Umbilical cord (tissue), 2 donors: ENCODE measurements at places on chromosomes 12 and 14. TPM values are rescaled to one million over a fixed set of nuclear protein-coding genes. Genes with fewer than 3 reads are reported as not detected.

GRCh38 chr14:85301506-85301905 is 228.4 kb upstream of the FLRT2 start:
- DNase-seq: no peak

Gene COPZ1
- total RNA-seq: 91.0 TPM

- peak; percentile 38 for DNase-seq
These were observed 21.9 kb upstream of the CLMN start for GRCh38 chr14:95341564-95341963.

DNA sequence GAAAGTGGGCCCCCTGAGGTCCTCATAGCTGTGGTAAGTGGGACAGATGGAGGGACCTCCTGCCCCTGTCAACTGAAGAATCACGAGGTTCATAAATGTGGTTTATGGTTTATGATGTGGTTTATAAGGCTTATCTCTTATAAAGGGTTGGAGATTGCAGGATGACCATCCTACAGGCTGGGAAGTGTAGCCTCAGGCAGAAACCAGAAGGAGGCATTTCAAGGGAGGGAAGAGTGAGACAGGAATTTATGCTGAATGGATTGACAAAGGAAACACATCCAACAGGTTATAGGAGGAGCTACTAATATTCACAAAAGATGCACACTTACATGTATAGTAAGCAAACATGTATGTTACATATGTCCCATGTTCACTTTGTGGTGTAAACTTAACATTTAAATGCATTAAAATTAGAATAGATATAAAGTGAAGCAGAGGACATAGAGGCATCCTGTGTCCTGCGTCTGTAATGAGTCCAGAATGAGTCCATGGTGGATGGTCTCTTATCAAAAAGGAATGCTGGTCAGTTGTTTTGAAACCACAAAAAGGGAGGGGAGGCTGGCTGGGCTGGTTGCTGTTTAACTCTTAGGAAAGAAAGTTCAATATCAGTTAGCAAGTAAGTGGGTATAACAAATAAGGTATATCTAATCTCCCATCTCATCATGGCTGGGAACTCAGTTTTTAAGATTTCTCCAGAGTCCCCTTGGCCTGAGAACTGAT is 149.0 kb upstream of the RMST start:
- no peak for DNase-seq

DNA sequence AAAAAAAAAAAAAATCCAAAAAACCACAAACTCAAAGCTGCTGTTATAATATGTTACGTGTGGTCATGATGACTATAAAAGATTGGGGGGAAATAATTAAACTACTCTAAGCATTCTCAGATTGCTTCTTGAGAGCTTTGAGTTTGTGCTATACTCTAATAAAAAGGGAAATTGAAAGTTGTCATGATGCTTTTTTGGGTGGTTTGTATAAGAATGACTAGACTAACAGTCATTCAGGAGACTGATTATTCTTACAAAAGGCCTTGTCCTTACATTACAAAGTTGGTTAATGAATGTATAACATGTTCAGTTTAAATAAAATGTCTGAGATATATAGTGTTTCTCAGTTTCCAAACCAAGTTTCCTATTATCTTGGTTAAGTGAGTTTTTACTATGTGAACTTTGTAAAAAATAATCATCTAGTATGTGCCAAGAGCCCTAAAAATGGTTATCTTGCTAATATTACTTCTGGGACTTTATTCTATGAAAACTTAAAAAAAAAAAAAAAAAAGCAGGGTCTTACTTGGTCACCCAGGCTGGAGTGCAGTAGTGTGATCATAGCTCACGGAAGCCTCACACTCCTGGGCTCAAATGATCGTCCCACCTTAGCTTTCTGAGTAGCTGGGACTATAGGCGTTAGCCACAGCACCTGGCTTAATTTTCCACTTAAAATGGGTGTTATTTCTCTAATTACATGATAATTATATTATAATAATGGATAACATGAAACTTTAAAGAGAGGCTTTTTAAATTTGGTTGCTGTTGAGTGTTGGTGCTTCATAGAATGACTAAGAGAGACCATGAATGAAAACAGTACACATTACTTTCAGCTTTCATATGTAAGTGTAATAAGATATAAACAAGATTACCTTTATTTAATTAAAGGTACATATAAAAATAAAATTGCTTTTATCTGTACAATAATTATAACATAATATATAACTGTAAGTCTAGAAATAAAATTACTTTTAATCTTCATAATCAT is 459.6 kb upstream of the RGS6 start:
- DNase-seq: no peak

Gene FIGNL2
- 0.48 TPM for total RNA-seq

DNA sequence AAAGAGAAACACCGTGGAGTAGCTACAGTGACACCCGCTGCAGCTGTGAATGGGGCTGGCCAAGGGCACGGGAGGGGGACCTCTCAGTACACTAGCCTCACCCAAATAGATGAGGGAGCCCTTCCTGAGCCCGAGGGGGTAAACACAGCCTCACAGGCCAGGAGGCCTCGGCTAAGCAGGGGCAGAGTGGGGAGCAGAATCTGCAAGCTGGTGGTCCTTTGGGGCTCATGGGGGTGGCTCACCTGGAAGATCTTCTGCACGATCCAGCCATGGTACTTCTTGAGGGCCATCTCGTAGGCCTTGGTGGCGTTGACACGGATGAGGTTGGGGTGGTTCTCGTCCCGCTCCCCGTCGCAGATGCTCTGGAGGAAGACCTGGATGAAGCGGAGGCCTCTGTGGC is 22.2 kb upstream of the TRPV4 start:
- DNase-seq: no peak

- DNase-seq: peak; percentile 89
These were observed 97.9 kb downstream of the RFLNA start for GRCh38 chr12:124392667-124393413.

- DNase-seq: no peak
These were observed 600.5 kb downstream of the RERGL start for GRCh38 chr12:17489452-17489851.

Gene MFAP5
- 53.0 TPM for total RNA-seq

Gene SRRM4
- 0.96 TPM for total RNA-seq

Gene DBX2
- 6.3 TPM for total RNA-seq

Gene SLCO1B1
- total RNA-seq: not detected

DNA sequence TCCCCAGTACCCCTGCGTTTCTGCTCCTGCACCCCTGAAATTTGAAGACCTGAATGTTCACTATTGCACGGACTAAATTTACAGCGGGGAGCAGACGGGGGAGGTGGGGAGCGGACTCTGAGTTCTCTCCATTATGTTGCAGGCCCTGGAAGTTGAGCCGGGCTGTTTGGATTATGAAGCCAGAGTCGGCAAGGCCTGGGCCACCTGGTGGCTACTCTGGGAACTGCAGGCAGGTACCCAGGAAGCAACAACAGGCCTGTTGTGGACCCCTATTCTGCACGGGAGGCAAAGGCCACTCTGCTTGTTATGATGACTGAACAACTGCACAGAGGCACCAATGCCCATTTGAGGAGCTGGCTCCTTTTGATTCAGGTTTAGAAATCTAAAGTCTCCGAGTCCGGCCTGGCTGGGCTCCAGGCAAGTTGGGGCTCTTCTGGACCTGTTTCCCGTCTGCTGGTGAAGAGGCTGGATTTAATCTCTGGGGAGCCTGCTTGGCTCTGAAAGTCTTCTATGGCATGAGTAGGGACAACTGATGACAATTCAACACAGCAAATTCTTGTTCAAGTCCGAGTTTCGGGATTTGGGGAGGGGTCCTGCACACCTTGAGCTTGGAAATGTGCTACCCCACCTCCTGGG is 34.1 kb upstream of the FAM181A start:
- DNase-seq: peak; percentile 77

DNA sequence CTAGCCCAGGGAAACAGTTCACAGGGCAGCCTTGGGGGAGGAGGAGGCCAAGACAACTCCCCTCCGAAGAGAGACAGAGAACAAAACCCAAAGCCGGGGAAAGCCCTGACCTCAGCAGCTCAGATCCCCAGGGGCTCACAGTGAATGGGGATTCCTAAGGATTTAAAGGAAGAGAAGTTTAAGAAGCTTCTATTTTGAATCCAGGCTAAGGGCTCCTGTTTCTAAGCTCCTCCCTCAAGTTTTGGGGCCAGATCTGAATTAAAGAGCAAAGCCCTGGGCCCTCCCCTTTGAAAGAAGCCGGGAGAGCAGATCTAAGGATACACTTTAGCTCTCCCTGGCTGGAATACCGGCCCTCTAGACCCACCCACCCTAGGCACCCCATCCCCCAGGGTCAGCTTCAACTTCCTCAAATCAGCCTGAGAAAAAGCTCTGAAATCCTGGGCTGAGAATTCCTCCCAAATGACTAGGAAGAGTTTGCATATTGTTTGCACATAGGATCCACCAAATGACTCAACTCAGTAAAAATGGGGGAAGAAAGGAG is 3.9 kb downstream of the KDM2B start:
- peak; percentile 89 for DNase-seq

GRCh38 chr14:39860596-39861228 is 428.5 kb upstream of the FBXO33 start:
- DNase-seq: peak; percentile 50

DNA sequence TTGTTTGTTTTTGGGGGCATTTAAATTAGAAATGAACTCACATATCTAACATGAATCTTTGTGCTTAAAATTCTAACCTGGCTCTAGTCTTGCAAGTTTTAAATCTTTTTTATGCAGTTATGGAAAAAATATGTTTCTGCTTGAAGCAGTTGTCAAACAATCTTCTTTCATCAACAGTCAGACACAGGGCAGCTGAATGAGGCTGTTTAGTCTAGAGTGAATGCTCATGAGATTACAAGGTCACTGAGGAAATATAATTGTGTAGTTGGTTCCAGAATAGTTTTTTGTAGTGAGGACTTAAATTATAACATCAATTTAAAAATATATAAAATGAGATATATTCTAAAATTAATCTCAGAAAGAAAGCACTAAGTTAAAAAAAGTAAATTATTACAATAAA is 76.5 kb downstream of the TRMT5 start:
- DNase-seq: no peak

Gene SLC38A2
- 535 TPM for total RNA-seq

GRCh38 chr12:31518680-31519227 is 72.2 kb downstream of the DENND5B start:
- DNase-seq: peak; percentile 91

Gene FAIM2
- total RNA-seq: 10.4 TPM

DNA sequence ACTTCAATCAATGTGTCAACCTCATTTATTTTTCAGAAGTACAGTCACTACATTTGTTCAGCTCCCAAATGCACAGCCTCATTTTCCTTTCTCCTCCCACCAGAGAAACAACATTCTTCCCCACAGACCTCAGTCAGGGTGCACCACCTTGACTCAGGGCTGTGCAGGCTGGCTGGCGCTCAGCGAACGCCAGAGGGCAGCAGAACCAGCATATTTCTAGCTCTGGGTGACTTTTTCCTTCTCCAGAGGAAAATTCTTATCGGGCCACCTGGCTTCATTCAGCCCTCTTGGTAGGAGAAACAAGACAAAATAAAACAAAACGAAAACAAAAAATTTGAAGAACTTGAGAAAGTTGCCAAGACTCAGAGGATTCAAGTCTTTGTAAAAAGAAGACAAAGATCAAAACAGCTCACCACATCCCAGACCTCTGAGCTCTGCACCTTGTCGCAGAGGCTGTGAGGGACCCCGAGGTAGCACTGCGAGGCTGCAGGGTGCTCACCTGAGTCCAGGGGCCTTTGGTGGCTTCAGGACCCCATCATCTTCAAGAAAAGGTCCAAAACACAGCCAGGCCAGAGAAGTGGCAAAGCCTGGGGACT is 33.7 kb downstream of the PAH start:
- DNase-seq: peak; percentile 64

Gene KRT3
- total RNA-seq: not detected

Gene USP44
- 3.9 TPM for total RNA-seq

DNA sequence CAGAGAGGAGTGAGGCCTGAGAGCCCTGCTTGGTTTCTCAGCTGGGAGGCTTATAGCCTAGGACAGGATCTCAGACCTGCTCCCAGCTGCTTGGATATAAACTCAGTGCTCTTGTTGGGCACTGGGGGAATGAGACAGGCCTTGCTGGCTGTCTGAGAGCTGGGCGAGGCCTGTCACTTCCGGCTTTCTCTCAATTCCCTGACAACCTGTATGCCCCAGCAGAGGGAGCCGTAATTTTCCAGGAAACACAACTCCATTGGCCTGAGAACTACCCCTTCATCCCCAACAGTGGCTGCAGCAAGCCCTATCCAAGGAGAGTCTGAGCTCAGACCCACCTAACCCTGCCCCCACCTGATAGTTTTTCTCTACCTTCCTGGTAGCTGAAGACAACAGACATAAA is 258.3 kb upstream of the STXBP6 start:
- no peak for DNase-seq

DNA sequence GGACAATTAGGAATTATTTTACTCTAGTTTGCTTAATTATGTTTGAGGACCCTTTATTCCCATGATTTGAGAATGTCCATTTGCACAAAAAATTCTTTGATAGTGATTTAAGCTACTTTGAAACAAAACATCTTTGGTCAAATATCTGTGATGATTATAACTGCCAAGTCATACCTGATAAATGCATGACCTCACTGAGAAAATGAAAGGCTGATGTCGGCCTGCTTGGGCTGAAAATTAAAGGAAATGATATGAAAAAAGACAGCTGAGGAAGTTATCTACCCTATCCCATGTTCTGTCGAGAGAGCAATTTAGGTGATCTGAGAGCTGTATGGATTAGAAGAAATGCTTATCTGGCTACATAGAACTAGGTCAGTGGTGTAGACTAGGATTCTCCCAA is 43.6 kb downstream of the ATL1 start:
- DNase-seq: no peak

Gene FOXN4
- total RNA-seq: 1.9 TPM

GRCh38 chr12:51950682-51951198 is 759 bp upstream of the ACVR1B start:
- DNase-seq: no peak

DNA sequence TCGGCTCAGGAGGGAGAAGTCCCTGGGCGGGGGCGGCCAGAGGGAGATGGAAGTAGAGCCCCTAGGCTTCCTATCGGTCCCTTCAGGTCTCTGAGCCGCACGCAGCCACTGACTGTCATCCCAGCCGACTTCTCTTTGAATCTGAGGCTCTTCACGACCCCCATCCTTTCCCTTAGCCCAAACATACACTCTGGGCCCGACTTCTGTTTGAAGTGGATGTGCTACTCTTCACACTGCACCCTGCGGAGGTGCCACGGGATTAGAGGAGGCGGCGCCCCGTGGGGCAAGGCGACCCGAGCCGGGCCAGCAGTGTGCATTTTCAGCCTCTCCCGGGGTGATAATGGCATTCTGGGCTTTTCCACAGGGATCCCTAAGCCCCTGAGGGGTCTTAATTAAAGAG is 6.0 kb upstream of the DACT1 start:
- no peak for DNase-seq

DNA sequence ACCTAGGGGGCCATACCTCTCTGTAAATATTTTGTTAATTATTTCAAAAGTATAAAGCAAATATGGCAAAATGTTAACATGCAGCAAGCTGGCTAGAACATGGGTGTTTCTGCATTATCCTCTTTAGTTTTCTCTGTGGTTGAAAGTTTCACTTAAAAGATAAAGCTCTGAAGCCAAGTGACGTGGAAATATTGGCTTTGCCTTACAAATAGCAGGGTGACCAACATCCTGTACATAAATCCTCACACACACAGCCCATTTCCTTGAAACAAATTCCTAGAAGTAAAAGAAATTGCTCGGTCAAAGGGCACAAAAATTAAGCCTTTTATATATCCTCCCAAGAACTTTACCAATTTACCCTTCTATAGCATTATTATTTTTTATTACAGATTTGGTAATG is 10.6 kb upstream of the VWF start:
- peak; percentile 28 for DNase-seq

GRCh38 chr14:33561488-33562175 is 389.2 kb downstream of the EGLN3 start:
- DNase-seq: peak; percentile 44

GRCh38 chr12:124750149-124750656 is 113.5 kb downstream of the SCARB1 start:
- no peak for DNase-seq

Gene KCNH3
- total RNA-seq: 0.24 TPM

- DNase-seq: no peak
These were observed 9.3 kb upstream of the GMFB start for GRCh38 chr14:54498095-54498531.
